ENCODE measurements at places on chromosomes 5 and 9.

GRCh38 chr5:131112424-131112823 lies 52.6 kb downstream of the HINT1 start:
- no peak for DNase-seq

DNA sequence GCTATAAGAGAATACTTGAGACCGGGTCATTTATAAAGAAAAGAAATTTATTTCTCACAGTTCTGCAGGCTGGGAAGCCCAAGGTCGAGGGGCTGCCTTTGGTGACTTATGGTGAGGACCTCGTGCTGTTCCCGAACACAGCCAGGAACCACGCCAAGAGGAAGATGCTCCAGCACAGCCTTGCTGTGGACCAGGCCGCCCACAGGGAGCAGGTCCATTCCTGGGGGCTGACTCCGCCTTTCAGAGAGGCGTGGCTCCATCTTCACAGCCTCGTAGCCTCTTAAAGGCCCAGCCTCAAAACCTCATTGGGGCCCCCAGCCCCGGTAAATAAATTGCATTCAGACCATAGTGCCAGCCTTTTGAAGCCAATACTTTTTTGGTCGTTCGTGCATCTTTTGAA lies 93.5 kb upstream of the CACNA1B start:
- no peak for DNase-seq

DNA sequence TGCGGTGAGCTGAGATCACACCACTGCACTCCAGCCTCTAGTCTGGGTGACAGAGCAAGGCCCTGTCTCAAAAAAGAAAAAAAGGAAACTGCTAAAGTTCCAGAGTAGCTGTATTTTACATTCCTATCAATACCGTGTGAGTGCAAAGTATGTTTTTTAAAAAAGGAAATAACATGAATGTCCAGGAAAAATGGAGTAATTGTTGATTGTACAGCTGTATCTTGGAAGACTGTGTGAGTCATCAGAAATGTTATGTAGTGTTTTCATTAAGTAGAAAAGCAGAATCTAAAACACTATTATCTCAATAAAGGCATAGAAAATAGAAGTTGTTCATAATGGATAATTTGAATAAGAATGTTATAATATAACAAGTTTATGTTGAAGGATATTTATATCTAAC lies 53.9 kb downstream of the ZCCHC7 start:
- DNase-seq, result no peak

DNA sequence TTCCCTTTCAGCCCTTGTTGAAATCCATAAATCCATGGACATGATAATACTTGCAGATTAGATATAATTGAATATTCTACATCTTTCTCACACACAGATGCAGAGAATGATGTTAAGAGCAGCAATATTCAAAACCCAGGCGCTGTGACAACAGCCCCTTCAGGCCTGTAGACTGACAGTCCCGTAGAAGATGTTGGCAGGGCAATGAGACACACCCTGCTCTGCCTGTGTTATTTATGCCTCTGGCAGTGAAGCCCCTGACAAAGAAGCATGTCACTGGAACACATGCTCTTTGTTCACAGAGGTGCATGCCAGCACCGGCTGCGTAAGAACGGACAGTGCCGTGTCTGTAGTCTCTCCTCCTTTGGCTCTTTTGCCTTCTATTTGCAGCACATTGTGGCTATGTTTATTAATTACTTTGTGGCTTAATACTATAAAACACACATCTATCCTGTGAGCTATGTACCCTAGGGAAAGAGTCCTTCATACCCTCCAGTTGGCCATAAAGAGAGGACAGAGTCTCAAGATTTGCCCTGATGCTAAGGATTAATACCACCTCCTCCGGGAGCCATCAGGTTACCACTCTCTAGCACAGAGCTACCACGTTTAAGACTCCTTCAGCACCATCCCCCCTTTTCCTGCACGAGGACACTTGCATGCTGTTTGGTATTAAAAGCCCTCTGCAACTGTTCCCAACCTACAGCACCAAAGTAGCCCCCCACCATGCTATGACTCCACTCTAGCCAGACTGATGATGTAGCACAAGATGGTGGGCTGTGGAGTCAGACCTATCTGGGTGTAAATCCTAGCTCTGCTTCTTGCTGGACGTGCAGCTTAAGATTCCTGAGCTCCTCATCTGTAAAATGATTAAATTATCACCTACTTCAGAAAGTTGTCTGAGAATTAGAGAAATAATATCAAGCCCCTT lies 2.0 kb upstream of the ANP32B start:
- no peak for DNase-seq

- DNase-seq, result no peak
These were observed 328.2 kb downstream of the SH3GL2 start for GRCh38 chr9:17906841-17907778.

DNA sequence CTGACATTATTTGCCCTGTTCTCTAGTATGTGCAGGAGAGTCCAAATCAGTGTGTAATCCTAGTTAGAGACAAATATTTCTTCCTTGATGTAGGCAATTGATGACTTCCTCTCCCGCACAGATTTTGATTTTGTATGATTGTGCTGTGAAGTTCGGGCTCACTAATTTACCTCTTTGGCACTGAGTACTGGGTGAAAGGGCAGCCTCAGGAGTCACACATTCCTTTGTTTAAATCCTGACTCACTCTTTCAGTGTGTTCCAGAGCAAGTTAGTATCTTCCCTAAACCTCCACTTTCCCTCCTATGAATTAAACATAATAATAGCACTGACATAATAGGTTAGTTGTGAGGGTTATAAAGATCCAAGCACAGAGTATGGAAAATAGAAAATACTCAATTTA lies 269.7 kb downstream of the ISL1 start:
- DNase-seq, result no peak

DNA sequence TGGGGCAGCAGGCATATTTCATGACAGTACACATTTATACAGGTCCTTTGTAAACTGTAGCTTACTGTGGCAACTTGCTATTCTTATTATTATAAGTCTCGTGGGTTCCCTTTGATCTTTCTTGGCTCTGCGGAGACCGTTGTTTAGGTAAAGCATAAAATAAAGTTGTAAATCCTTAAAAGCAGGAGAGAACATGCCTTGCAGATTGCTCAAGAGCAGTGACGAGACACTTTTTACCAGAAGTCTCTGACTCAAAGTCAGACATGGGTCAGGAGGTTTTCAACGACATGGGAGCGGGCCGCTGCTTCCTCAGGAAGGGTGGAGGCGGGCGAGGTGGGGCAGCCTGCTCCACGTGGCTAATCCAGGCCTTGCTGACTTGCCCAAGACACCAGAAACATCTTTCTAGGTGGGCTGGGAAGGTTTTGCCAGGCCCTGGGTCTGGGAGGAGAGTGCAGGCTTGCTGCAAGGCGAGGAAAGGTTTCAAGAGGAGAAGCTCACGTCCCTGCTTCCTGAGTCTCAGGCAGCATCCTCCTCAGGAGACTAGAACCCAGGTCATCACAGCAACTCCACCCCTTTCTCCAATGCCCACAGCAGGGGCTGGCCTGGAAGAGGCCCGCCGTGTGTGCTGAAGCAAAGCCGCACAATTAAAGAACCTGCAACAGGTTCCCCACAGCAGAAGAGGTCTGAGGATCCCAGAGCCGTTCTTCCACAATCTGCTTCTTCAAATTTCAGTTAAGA lies 6.5 kb downstream of the TBC1D2 start:
- peak; percentile 16 for DNase-seq

- no peak for DNase-seq
These were observed 51.9 kb downstream of the DMRT2 start for GRCh38 chr9:1101846-1102641.

DNA sequence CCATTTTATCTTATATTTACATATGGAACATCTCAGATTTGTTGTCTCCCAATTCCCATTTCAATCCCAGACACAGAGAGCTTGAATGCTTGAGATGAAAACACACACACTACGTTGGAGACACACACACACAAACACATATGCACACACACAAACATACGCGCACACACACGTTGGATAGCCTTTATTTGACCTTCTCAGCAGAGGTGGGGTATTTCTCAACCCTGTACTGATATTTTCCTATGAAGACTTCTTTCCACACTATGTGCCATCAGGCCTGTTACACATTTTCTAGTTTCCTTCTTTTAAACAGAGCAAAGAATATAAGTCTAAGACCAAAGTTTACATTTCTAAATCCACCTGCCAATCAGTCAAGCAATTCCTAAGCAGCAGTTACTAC lies 291.0 kb downstream of the TAF11L14 start:
- DNase-seq, result no peak

GRCh38 chr9:4713849-4714248 lies 27.2 kb downstream of the AK3 start:
- no peak for DNase-seq

- DNase-seq, result no peak
These were observed 86.3 kb downstream of the PRR16 start for GRCh38 chr5:120550358-120550757.

- peak; percentile 66 for DNase-seq
These were observed 10.6 kb upstream of the P4HA2 start for GRCh38 chr5:132238169-132238744.

GRCh38 chr5:37846786-37847310 lies 7.0 kb upstream of the GDNF start:
- DNase-seq, result no peak

- no peak for DNase-seq
These were observed 73.3 kb downstream of the INSL6 start for GRCh38 chr9:5112109-5112592.
